ENCODE measurements at places on chromosomes 5 and 9. TPM values are rescaled to one million over a fixed set of nuclear protein-coding genes. Genes with fewer than 3 reads are reported as not detected.

FAM153A gene
- polyA plus RNA-seq, result 0.25 TPM

UGT3A1 gene
- 87.6 TPM for polyA plus RNA-seq

ARL14EPL gene
- not detected for polyA plus RNA-seq

ADRB2 gene
- polyA plus RNA-seq, result 0.29 TPM

STK10 gene
- polyA plus RNA-seq, result 12.9 TPM

DMRTA1 gene
- 1.9 TPM for polyA plus RNA-seq
